ENCODE measurements at places on chromosomes 16 and 17.

- DNase-seq: no peak
Observed at GRCh38 chr16:27786221-27786922, 236.4 kb downstream of the KATNIP start.

DNA sequence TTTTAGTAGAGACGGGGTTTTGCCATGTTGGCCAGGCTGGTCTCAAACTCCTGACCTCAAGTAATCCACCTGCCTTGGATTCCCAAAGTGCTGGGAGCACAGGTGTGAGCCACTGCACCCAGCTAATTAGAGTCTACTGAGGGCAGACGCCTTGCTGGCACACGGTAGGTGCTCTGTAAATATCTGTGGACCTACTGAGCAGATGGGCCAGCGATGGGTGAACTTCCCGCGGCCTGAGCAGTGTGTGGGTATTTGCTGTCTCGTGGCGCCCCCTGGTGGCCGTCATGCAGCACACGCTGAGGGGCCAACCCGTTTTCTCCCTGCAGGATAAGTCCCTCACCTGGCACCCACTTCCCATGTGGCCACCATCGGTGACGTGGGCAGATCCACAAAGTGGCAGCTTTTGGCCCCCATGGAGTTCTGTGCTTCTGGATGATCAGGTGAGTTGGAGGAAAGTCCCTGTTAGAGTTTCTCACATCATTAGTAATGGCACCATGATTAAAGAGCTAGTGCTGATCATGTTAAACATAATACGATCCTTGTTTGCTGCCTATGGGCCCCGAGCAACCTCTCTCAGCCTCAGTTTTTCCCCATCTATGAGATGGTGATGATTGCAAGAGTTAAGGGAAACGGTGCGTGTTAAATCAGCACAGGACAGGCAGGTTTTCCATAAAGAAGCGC is 40.7 kb downstream of the ZDHHC7 start:
- peak; percentile 52 for DNase-seq

DNA sequence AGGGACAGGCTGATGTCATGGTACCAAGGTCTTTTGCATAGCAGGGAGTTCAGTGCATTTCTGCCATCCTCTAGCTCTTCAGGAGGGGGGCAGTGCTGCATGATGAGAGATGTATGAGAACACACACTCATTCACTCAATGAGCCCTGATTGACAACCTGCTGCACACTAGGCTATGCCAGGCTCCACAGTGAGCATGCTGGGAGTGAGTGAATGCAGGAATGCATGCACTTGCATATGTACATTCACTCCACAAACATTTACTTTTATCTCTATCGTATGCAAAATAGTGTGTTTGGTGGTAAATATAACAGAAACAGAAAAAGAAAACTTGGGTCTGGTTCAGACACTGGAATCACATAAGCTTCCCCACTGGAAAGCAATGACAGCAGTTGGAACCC is 374.1 kb upstream of the C16orf82 start:
- no peak for DNase-seq

DNA sequence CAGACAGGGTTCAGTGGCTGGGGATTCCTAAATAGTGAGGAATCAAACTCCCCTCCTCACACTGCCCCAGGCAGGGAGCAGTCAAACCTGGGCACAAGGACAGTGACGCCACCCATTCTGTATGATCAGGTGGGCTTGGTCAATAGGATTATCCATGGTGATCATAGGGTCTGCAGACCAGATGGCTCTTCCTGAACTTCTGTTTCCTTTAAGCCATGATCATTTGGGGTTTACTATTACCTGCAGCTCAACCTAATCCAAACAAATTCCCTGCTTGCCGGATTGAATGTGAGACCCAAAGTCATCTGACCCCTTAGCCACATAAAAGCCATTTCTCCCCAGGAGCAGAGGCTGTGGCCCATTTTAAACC is 54.3 kb downstream of the PLXDC1 start:
- no peak for DNase-seq

DNA sequence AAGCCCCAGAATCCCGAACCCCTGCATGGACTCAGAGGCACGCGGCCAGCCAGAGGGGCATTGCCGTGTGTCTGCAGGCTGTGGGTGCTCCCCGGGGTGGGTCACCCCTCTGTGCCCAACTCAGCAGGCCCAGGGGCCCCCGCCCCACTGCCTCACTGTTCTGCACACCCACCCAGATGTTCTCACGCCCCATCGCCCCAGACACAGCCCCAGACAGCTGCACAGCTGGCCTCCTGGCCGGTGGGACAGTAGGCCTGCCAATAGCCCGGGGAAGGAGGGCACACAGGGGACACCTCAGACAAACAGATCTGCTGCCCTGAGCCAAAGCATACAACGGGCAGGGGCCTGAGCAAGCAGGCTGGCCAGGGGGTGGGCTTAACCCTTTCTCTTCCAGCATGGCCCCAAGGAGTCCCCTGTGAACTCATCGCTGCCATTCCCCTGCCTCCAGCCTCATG is 27.6 kb upstream of the NXPH3 start:
- no peak for DNase-seq

- DNase-seq: no peak
Observed at GRCh38 chr17:2784864-2785263, 11.4 kb upstream of the RAP1GAP2 start.

GRCh38 chr17:21140911-21141310 is 14.1 kb downstream of the DHRS7B start:
- DNase-seq: no peak

- DNase-seq: no peak
Observed at GRCh38 chr16:81756615-81757356, 22.3 kb upstream of the PLCG2 start.

- DNase-seq: no peak
Observed at GRCh38 chr17:76142585-76143041, 1.6 kb upstream of the FOXJ1 start.

DNA sequence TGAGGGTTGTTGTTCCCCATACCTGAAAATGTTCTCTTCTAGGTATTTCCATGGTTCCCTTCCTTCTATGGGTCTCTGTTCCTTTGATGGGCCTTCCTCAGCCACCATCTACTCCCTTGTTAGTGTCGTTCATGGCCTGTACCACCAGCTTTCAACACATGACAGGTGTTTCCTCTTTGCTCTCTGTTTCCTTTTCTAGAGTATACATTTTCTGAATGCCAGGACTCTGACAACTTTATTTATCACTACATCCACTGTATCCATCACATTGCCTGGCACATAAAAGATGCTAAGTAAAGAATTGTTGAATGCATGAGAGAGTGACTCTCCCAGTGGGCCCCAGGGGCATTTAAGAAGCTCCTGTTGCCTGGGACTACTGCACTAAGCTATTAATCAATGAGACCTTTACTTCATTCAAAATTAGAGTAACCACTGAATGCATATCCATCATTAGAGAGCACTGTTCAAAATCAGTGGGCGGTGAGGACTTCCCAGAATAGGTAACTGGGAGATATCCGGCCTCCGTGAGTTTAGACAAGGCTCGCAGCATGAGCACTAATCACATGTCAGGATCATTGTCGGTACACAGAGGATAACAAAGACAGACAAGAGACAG is 255.0 kb downstream of the CBLN1 start:
- DNase-seq: no peak

DNA sequence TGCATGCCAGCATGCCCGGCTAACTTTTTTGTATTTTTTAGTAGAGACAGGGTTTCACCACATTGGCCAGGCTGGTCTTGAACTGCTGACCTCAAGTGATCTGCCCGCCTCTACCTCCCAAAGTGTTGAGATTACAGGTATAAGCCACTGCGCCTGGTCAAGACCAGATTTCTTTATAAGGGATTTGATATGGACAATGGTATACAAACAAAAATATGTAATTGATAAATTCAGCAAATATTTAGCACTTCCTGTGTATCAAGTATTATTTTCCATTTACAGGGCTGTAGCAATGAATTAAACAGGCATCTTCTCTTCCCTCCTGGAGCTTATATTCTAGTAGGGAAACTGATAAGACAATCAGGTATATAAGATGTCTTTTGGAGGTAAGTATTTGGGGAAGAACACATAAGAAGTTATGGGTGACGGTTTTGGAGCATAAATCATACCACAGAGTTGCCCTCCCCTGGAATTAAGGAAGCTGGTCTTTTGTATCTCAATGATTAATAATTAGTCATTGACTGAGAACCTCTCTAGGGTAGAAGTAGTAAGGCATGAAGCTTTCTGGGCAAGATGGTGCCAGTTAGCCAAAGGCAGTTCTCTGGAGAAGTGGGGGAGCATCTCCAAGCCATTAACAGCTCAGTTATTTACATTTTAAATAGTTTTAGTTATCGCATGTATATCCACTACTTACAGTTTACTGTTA is 35.8 kb downstream of the TANC2 start:
- DNase-seq: no peak

GRCh38 chr17:43068570-43069367 is 43.7 kb downstream of the RND2 start:
- no peak for DNase-seq

GRCh38 chr17:36779550-36779949 is 157.7 kb upstream of the LHX1 start:
- no peak for DNase-seq

DNA sequence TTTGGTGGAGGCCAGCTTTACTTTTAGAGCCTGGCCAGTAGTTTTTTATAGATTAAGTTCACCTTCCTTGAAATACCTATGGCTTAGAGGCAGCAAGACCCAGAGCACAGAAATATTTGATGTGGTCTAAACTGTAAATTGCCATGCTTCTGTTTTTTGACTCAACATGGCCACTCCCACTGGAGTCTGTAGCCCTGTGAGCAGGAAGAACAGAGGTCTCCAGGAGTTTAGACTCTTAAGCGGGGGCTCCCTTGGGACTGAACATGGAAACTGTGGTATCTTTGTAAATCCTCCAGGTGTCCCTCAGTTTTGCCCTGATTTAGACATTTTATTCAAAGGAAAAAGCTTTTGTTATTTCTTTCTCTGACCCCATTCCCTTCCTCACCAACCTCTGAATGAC is 145.6 kb downstream of the FTO start:
- no peak for DNase-seq
